ENCODE measurements at places on chromosomes 3 and 15.

DNA sequence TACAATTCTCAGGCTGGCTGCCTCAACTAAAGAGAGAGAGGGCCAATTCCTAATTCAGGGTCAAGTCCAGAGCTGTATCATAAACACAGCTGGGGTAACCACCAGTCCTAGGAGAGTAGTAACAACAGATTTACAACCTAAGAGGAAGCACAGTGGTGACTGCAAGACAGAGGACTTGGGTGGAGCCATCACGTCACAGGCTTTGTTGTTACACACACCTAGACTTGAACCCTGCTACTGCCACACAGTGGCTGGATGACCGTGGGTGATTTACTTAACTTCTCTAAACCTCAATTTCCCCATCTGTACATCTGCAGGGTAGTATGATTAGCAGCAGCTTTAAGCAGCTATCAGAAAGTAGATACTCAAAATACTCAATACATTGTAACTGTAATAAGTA lies 78.6 kb downstream of the MYLK start:
- DNase-seq = no peak

GRCh38 chr3:143329567-143330211 lies 210.1 kb downstream of the CHST2 start:
- no peak for DNase-seq

DNA sequence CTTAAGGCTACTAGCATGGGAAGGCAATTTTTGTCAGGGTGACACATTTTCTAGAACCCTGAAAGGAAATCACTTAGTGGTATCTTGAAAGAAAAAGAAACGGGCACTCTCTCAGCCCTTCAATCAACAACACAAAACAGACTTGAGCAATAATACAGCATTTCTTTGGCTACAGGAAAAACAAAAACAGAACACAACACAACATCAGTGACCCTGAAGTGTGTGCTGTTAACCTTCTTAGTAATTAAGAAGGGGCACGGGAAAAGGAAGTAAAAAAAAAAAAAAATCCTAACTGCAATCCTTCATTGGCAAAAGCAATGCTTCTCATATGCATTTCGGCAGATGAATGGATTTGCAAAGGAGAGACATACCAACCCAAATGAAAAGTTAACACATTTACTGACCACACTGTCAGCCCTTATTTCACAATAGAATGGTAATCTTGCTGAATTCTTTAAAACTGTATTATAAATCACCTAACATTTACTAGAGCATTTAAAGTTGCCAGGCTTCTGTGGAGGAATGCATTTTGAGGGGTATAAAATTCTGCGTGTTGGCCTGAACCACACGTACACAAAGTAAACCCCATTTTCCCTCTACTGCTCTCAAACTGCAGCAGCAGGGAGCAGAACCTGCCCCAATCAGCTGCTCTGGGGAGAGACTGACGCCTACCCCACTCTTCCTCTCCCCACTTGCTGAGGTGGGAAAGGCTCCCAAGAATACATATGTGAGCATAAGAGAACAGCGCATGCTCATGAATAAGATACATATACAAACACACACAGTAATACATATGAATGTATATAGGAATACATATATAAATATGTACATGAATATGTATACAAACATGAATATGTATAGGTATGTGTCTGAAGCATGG lies 198.5 kb downstream of the FOXP1 start:
- no peak for DNase-seq

DNA sequence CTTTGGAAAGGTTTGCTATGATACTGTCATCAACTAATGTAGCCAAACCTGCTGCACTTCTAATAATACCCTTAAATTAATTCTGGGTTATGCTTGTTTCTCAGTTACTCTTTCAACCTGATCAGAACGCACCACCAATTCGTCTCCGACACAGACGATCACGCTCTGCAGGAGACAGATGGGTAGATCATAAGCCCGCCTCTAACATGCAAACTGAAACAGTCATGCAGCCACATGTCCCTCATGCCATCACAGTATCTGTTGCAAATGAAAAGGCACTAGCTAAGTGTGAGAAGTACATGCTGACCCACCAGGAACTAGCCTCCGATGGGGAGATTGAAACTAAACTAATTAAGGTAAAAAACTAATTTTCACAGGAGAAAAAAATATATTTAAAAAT lies 7.9 kb upstream of the RPLP1 start:
- no peak for DNase-seq

DNA sequence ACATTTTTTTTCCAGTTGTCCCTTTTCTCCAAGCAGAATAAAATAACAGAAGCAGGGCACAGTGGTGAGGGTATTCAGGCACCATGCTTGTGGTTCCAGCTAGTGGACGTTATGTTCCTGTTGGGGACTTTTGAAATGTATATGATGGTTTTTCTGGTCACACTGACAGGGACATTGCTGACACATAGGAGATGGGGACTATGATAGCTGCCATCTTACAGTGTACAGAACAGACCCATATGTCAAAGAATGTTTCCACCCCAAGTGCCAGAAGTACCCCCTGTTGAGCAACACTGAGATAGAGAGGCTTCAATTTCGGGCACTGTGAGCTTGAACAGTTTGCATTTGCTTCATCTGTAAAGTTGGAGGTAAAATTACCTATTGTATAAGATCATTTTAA lies 38.6 kb downstream of the MCTP2 start:
- DNase-seq = no peak

DNA sequence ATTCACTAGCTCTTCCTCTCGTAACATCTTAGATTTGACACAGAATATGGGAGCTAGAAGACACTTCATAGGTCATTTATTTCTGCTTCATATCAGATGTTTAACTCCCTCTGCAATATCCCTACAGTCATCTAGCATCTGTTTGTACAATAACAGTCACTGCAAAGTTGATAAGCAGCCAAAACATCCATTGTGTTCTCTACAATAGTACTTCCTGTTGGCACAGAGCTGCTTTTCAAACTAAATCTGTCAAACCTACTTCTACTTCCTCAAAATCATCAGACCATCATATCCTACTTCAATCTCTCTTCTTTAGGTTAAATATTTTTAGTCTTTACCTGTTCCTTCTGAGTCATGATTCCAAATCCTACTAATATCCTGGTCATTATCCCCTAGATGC lies 233.2 kb downstream of the FGF12 start:
- DNase-seq = no peak

DNA sequence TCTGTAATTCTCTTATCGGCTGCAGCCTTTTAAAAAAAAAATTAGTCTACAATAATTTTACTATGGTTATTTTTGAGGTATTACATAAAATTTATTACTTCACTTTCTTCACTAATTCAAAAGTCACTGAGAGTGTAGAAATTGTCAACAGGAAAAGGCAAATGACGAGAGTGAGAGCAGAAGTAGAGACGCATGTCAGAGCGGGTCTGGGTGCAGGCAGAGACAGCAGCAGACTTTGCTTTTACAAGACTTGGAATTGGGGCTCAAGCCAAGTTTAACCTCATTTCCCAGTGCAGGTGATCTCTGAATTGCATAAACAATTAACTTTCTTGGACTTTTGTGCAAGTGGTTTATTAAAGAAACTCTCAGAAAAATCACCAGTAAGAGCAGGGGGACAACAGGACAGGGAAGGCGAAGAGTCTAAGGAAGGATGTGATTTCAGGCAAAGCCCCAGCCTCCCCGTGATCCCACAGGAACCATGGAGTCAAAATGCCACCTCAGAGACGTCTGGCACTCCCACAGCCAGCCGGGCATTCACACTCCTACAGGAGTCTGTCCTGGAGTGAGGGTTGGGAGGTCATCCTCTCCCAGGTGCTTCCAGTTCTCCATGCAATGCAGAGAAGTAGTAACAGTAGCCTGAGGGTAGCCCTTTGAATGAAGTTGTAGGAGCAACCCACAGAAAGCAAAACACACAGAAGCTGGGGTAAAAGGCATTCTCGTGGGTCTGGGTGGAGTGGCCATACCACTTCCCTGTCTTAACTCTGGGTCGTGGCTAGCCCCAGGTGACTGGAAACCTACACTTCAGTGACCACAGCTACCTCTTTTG lies 274.0 kb upstream of the TGFBR2 start:
- no peak for DNase-seq

GRCh38 chr15:81117581-81117980 lies 16.5 kb upstream of the CFAP161 start:
- no peak for DNase-seq

GRCh38 chr3:87834327-87834726 lies 224.5 kb downstream of the CGGBP1 start:
- DNase-seq = no peak

Data from Jurkat, Clone E6-1 (cell line).